ENCODE measurements at places on chromosomes 5 and 9.

DNA sequence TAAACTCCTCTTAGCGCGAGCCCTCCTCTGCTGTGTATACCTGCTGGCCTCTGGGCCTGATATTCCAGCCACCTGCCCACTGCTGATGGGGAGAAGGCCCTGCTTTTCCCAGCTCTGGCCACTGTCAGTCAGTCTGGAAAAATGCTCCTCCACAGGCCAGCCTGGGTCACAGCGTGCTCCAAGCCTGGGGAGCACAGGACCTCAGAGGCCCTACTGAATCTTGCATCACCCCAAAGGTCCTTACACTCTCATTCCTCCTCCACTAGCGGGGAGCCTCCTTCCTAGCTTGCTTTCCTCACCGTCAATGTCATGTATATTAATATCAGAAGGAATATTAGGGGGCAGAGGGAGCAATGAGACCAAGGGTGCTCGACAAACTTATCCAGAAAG lies 73.7 kb downstream of the SHB start:
- DNase-seq = no peak

GRCh38 chr5:178644826-178645545 lies 18.1 kb upstream of the CLK4 start:
- DNase-seq = no peak

DNA sequence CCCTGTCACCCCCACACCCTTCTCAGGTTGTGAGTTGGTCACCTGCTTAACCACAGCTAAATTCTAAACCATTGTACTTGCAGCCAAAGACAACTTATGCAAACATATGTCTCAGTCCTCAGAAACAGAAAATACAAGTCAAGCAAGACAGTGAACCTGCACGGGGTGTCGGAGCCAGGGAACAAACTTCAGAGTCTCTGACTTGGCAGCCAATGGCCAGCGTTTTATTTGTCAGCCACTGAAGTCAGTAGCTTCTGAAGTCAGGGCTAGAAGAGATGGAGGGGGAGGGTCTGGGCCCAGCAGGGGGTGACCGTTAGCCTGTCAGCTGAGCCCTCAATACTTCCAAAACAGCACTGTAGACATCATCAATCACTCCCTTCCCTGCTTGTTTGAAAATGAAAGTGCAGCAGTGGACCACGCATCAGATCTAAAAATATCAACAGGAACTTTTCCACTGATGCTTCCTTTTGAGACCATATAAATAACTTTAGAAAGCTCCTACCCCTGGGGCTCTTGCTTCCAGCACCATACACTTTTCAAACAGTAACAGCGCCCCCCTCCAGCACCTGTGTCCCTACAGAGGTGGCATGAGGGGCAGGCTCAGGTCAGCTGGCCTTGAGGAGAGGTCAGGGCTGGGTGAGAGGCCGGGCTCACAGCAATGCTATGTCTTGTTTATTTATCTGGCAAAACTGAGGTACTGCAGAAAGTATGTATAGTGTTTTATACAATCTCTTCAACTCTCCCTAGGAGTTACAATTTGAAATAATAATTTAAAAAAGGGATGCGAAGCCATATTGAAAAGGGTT lies 142.5 kb downstream of the ACER2 start:
- DNase-seq = no peak

- no peak for DNase-seq
Observed at GRCh38 chr5:150114773-150115408, 28.5 kb upstream of the CSF1R start.

GRCh38 chr5:149641000-149641576 lies 59.8 kb downstream of the ARHGEF37 start:
- no peak for DNase-seq

Data from caudate nucleus (tissue), 63 donors.